ENCODE measurements at places on chromosomes 16 and 17. TPM values are rescaled to one million over a fixed set of nuclear protein-coding genes. Genes with fewer than 3 reads are reported as not detected.

The CRYBA1 gene
- total RNA-seq, result not detected

- DNase-seq, result no peak
Measured at GRCh38 chr17:5757314-5757907, 173.1 kb upstream of the NLRP1 start.

The PNMT gene
- 2.5 TPM for total RNA-seq

GRCh38 chr16:56898847-56899246 is 33.1 kb upstream of the HERPUD1 start:
- DNase-seq, result no peak

- no peak for DNase-seq
Measured at GRCh38 chr16:52298769-52299168, 248.2 kb downstream of the TOX3 start.

- no peak for DNase-seq
Measured at GRCh38 chr16:8924214-8924613, 39.5 kb downstream of the USP7 start.

The ABAT gene
- total RNA-seq, result 26.7 TPM

DNA sequence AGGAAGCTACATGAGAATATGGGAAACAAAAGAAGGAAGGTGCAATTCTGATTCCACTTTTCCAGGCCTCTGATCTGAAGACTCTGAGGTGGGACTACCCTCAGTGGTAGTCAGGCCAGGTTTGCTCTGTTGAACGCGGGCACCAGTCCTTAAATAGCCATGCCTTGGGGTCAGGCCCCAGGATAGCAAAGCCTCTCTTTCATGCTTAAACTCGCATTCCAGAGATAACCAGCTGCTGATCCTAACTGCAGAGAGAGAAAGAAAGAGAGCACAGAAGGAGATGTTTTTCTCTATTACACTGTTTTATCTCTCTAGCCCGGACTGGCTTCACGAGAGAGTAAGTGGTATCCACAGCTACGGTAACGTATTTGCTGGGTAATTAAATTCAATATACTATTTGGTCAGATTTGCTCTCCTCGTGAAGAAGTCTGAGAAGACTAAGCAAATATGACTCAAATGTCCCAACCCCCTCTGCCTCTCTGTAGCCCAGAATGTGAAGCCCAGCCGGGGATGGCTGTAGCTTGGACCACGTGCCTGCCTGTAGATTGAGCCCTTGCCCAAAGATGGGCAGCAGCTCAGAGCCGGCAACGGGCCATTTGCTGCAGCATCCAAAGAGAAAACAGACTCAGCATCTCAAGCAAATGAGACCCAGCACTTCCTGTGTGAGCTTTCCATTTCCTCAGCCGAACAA is 122.2 kb downstream of the SMG6 start:
- DNase-seq, result no peak

The PRM2 gene
- not detected for total RNA-seq

The NAGS gene
- total RNA-seq, result 0.89 TPM

The CUEDC1 gene
- total RNA-seq, result 30.8 TPM

- peak; percentile 56 for DNase-seq
Measured at GRCh38 chr17:491086-492021, 138.7 kb upstream of the RPH3AL start.

DNA sequence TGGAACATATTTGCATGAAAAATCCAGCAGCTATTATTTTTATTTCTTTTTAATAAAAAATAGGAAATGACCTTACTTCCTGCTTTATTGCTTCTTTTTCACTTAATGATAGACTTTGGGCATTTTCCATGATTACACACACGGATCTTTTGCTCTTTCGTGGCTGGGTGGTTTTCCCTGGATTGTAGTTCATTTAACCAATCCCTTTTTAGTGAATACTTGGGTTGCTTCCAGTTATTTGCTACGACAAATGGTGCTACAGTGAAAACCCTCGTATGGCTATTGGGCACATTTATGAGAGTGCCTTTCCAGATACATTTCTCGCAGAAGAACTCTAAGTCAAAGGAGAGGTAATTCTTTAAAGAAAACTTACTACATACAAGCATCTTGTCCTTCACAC is 38.6 kb downstream of the FOXL1 start:
- DNase-seq, result no peak

GRCh38 chr17:6450926-6451832 is 6.9 kb downstream of the PIMREG start:
- DNase-seq, result no peak

The PROCA1 gene
- 15.2 TPM for total RNA-seq

DNA sequence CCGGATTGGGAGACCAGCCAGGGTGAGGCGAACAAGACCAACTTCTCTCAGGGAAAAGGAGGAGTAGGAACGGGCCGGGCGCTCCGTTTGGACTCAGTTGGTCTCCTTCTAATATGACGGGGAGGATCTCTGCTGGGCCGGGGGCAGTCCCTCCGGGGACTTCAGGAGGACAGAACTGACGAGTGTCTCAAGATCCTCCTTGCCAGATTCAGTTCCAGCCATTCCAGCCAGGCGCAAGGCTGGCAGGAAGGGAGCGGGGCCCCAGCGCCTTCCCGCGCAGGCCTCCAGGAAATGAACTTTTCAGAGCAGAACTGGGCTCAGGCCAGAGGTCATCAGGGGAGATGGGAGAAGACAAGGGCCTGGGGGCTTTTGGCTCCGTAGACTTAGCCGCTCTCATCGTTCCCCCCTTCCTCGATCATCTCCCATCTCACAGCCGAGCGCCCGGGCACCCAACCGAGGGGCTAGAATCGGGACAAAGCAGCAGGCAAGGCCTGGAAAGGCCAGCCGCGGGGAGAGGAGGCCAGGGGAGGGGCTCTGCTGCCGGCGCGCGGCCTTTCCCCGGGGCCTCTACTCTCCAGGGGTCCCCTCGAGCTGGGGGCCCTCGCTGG is 1.6 kb downstream of the ZNF423 start:
- DNase-seq, result no peak

- DNase-seq, result no peak
Measured at GRCh38 chr17:50037321-50038107, 18.4 kb upstream of the ITGA3 start.

- DNase-seq, result no peak
Measured at GRCh38 chr17:76369379-76369778, 15.0 kb upstream of the SPHK1 start.

The SLFN12L gene
- total RNA-seq, result not detected

- no peak for DNase-seq
Measured at GRCh38 chr17:66951605-66951953, 12.9 kb upstream of the CACNG4 start.

GRCh38 chr16:82943371-82943770 is 316.6 kb downstream of the CDH13 start:
- DNase-seq, result no peak

DNA sequence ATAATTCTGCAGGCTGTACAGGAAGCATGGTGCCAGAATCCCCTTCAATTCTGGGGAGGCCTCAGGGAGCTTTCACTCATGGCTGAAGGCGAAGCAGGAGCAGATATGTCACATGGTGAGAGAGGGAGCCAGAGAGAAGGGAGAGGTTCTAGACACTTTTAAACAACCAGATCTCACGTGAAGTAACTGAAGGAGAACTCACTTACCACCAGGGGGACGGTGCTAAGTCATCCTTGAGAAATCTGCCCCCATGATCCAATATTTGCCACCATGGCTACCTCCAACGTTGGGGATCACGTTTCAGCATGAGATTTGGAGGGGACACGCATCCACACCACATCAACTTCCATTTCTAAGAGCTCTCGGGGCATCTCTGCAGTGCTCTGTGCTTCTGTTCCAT is 37.4 kb upstream of the GNA13 start:
- DNase-seq, result no peak

GRCh38 chr16:84484579-84485254 is 19.7 kb downstream of the MEAK7 start:
- peak; percentile 47 for DNase-seq

- peak; percentile 9 for DNase-seq
Measured at GRCh38 chr17:81516439-81516838, 3.8 kb upstream of the ACTG1 start.

The CD300LB gene
- total RNA-seq, result not detected

DNA sequence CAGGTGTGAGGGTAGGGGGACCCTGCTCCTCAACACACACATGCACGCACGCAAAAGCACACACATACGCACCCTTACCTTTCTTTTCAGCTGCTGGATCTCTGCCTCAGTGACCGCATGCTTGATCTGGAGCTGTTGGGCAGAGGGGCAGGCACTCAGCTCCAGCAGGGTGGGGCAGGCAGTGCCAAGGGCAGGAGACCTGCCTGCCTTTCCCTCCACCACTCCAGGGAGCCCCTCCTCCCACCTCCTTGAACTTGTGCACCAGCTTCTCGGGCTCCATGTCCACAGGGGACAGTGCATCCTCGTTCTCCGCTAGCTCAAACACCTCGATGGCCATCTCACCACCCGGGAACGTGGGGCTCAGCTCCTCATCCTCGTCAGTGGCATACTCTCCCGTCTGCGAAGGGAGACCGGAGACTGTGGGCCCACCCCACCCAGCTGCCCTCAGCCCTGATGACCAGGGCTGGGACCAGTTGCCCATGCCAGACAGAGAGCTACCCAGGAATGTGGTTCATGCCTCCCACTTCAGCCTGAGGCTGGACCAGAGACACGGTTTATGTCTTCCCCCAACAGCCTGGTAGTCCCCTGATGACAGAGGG is 9.3 kb upstream of the SAMD14 start:
- DNase-seq, result no peak

GRCh38 chr17:82424001-82424862 is 5.8 kb upstream of the OGFOD3 start:
- DNase-seq, result no peak

The ITGAX gene
- total RNA-seq, result not detected

The SMURF2 gene
- total RNA-seq, result 40.8 TPM

- DNase-seq, result no peak
Measured at GRCh38 chr16:57367116-57367752, 5.1 kb upstream of the CX3CL1 start.

The PRR29 gene
- 3.7 TPM for total RNA-seq

DNA sequence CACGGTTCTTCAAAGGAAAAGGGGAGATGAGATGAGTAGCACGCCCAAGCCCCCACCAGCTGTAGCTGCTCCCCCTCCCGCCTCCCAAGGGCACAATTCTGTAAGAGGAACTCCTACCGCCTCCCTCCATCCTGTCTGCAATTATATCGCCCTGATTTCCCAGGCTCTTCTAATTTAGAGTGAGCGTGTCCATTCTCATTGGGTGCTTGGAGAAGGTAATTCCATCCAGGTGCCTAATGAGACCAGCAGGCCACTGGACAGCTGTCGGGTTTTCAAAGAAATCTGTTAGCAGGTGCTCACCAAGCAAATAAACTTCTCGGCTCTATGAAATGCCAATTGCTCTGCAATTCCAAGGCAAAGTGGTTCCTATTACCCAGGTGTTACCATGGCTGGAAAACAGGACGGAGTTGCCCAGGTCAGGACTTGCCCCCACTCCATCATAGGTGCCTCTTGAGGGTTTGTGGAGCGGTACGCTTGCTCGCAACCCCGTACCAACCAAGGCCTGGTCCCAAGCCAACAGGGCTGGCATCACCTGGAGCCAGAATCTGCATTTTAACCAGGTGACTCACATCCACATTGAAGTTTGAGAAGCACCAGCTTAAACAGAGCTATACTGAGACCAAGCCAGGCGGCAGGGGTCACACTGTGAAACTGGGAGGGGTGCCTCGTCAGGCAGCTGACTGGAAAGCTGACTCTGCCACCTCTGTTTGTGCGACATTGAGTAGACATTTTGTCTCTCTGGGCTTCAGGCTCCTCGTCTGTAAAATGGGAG is 16.5 kb upstream of the MEAK7 start:
- DNase-seq, result no peak

The HAS3 gene
- total RNA-seq, result 1.1 TPM

GRCh38 chr16:22191532-22192260 is 14.4 kb upstream of the EEF2K start:
- DNase-seq, result no peak

GRCh38 chr17:78233678-78234077 is 2.2 kb downstream of the TMEM235 start:
- DNase-seq, result no peak

The NXPH3 gene
- 0.20 TPM for total RNA-seq

DNA sequence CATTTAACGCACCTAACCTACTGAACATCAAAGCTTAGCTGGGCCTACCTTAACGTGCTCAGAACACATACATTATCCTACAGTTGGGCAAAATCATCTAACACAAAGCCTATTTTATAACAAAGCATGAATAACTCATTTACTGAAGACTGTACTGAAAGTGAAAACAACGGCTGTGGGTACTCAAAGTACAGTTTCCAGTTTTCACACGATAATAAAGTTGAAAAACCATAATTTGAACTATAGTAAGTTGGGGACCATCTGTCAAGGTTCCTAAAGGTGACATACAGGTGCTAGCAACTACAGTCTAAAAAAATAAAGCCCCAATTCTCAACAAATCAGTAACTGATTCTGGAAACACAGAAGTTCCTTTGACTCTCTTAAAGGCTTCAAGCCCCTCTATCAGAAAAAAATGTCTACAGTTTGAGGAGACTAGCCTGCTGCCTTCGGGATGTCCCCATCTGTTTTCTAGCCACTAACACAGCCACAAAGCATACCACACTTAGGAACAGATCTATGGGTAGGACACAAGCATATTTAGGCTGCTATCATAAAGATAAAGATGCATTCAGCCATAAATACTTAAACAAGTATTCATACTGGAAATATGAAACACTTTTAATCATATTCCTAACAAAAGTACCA is 71.3 kb downstream of the KANSL1 start:
- DNase-seq, result no peak

- no peak for DNase-seq
Measured at GRCh38 chr17:34670618-34671017, 91.2 kb downstream of the TMEM132E start.

The KCNAB3 gene
- total RNA-seq, result 6.4 TPM

The HP gene
- total RNA-seq, result not detected

The FOXC2 gene
- 0.11 TPM for total RNA-seq

- DNase-seq, result no peak
Measured at GRCh38 chr16:88910284-88911135, 44.0 kb upstream of the PABPN1L start.

The TRAPPC2L gene
- total RNA-seq, result 86.2 TPM

GRCh38 chr16:31351942-31352325 is 3.0 kb upstream of the ITGAX start:
- DNase-seq, result no peak

DNA sequence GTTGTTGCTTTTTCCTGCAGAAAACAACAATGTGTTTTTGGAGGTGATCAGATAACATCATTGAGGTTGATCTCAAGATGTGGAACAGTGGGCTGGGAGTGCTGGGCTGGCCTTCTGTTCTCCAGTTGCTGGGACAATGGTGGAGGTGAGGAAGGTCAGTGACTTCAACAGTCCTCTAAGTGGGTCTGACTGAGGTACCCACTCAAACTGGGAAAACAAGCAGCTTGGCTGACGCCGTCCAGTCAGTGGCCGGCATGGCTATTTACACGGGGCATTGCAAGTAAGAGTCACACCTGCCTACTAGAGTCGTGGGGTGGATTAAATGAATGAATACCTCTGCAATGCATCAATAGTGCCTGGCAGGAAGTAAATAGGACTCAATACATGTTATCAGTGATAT is 386.7 kb upstream of the ZFHX3 start:
- DNase-seq, result no peak

The TIMP2 gene
- total RNA-seq, result 50.9 TPM
